ENCODE measurements at places on chromosomes 3 and 15.

- DNase-seq, result peak; percentile 56
Measured at GRCh38 chr3:184565421-184566211, 4.0 kb downstream of the EPHB3 start.

GRCh38 chr3:30607032-30607833 is 832 bp downstream of the TGFBR2 start:
- DNase-seq, result no peak

DNA sequence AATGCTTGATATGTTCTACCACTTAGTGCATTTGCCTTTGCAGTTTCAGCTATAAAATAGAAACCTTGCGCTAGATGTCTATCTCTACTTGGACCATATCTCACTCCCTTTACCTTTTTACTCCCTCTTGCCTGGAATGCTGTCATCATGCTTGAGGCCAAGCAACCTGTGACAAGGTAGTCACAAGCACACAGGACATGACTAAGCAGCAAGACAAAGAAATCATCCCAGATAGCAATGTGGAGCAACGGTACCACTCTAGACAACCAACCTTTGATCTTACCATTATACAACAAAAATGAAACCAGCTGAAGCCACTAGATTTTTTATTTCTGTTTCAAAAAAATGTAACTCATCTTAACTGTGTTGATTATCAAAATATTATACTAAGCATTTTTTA is 50.5 kb upstream of the SPSB4 start:
- no peak for DNase-seq

GRCh38 chr3:39291903-39292329 is 12.1 kb upstream of the CX3CR1 start:
- peak; percentile 2 for DNase-seq

GRCh38 chr15:56775641-56776040 is 42.3 kb upstream of the ZNF280D start:
- no peak for DNase-seq

- DNase-seq, result no peak
Measured at GRCh38 chr15:65210770-65211481, at the start of gene CILP. TSS of gene CILP (minus strand) at chr15:65211473. CDS start at chr15:65209755, 1,718 bp downstream.

DNA sequence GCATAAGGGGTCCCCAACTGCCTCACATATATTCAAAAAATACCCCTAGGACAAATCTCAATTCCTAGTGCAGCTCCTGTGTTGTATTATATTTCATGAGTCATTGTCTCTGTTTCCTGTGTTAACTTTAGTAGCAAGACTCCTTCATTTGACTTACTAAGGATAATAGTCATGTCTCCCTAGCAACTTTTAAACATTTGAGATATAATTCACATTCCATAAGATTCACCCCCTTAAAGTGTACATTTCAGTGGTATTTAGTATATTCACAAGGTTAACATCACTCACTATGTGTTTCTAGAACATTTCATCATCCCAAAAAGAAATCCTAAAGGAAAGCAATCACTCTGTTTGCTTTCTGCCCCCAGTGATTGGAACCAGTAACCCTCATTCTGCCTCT is 121.3 kb upstream of the WNT7A start:
- no peak for DNase-seq

DNA sequence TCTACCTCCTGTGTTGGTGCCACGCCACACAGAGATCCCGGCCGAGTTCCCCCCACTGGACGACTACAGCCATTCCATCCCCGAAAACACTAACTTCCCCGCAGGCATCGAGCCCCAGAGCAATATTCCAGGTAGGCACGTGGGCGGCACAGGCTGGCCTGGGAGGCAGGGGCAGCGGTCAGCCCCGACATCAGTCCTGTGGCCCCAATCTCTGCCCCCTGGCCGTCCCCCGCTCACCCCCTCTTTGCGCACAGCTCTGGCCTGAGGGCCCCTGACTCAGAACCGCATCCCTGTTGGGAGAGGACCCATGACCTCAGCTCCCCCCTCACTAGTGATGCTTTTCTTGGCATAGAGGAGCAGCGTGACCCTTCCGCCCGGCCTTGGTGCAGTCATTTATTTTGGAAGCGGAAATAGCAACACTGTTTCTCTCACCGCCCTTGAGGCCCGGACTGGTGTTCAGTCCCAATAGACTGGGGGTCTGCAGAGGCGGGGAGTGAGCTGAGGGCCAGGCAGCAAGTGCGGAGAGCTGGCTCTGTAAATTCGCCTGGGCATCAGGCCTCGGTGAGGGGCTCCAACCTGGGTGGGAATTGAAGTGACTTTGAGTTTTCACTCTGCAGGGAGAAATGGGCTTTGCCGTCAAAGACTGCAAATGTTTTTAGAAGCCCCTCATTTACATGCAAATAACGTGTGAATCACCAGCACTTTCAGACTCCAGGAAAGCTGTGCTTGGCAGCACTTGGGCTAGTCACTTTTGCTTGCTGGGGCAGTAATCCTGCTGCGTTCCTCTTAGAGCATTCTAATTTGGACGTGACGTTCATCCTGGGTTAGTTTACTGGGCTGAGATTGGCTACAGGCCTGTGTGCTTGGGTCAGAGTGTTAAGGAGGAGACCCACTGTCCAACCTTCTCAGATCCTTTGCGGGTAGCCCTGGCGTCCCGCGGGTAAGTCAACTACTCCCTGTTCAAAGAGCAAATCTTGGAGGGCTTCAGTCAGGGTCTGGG is 88.9 kb downstream of the AAGAB start:
- no peak for DNase-seq

DNA sequence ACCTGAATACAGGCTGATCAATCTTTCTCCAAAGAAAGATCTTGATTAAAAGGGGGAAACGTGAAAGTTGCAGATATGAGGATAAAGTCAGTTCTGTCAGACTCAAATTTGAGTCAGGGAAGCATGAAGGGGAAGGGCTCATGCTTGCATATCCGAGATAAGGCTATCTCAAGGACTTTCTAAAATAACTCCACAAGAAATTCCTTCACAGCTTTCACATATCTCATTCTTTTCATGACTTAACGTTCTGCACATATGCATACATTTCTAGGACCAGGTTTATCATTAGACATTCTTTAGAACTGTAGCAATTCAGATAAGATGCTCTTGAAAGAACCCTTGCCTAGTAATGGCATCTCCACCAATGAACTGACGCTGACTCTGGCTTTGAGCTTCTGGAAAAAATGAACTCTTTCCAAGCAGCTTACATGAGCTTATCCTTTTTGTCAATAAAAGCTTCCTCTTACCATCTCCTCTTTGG is 15.9 kb downstream of the SH3GL3 start:
- DNase-seq, result no peak
